ENCODE measurements at places on chromosomes 2 and 18.

GRCh38 chr18:54673936-54674335, 82.9 kb downstream of the DYNAP start:
- no peak for DNase-seq

- DNase-seq, result no peak
These were observed 56.2 kb upstream of the RAB27B start for GRCh38 chr18:54772056-54772455.

GRCh38 chr2:173892341-173892740, 72.8 kb downstream of the SP3 start:
- no peak for DNase-seq

DNA sequence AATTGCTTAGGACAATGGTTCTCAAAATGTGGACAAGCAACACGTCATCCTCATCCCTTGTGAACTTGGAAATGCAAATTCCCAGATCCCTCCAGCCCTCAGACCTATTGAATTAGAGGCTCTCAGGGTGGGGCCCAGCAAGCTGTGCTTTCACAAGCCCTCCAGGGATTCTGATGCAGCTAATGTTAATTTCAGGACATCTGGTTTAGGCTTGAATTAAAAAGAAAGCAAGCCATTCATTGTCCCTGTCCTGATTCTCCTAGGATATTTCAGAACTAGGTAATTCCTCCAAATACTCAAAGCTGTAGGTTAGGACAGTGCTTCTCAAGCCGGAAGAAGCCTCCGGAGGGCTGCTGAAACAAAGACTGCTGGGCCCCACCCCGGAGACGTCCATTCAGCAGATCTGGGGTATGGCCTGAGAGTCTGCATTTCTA, 26.0 kb upstream of the GLI2 start:
- no peak for DNase-seq

DNA sequence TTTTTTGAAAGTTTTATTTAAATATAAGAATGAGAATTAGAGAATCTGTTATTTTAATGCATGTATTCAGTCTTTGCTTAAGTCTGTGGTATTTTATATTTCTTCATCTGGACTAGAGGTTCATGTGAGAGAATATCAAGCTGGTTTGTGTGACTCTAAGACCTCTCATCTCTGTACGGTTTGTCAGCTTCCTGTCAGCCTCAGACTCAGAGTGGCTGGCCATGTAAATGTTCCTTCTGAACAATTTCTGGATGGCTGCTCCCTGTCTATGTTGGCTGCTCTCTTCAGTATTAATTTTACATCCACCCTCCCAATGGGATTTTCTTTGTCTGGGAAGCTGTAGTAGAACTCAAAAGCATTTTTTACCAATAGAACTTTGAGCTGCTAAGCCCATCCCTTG, 225.3 kb upstream of the THUMPD2 start:
- no peak for DNase-seq

- peak; percentile 25 for DNase-seq
These were observed 119.2 kb downstream of the ANTXR1 start for GRCh38 chr2:69131983-69132675.

DNA sequence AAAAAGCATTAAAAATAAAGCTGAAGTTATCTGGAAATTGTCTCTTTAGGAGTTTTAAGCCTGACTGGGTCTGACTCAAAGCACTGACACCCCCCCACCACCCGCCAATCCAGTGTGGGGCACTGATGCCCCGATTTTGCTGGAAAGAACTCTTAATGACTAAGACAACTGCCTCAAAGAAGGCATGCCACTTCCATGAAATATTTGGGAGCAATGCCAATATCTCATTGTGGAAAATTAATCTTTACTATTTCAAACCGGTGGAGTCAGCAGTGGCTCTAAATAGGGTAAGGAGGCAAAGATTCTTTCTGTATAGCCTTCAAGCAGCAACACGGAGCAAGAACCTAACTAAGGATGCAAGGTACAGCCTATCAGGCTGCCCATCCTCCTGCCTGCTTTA, 4.5 kb downstream of the FKBP7 start:
- no peak for DNase-seq

GRCh38 chr18:59833785-59834184, 66.0 kb upstream of the PMAIP1 start:
- no peak for DNase-seq

GRCh38 chr2:96963316-96963715, 23.1 kb downstream of the FAM178B start:
- no peak for DNase-seq

GRCh38 chr2:158544998-158545397, 88.2 kb downstream of the PKP4 start:
- no peak for DNase-seq

DNA sequence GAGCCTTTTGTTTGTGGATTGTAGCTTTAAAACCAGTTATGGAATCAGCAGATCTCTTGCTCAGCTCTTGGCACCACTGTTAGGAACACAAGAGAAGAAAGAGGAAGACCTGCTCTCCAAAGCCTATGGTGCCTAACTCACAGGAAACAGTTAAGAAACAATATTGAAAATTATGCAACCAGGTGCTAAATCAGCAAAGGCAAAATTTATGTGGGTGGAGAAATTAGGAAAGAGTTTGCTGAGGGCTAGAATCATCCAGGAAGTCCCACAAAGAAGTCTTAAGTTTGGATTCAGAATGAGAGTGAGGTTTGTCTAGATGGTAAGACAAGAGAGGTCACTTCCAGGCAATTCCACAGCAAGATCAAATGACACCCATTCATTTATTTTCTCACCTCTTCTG, 49.4 kb downstream of the AOX1 start:
- no peak for DNase-seq

DNA sequence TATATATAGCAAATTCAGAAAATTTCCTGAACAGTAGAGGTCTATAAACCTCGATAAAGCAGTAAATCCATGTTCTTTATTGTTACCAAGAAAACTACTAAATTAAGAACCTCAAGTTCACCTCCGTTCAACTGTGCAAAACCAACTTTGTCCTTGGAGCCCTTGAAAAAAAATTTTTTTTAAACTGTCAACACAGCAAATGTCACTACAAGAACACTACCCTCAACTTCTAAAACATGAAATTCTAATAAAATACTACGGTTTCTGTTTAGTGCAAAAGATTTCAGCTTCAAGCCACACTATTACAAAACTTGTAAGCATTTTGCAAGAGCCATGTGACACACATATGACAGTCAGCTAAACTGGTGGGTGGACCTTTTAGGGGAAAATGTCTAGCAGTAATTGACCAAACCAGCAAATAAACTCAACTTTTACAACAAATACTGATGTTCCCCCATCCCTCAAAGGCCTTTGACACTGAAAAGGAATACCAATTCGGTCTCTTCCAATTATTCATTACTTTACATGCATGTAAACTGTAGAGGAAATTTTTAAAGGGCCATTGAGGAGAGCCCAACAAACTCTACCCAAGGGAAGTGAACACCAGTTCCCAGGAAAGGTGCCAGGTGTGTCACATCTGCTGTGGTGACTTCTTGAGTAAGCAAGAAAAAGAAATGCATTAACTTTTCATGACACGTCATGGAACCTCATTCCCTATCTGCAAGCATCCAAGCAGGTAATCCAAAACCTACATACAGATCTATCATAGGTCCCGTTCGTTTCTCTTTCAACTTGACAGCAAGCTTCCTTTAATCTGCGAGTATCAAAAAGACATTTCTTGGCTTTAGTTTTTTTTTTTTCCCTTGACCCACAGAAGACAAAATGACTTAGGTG, 1.4 kb downstream of the RAB1A start:
- DNase-seq, result no peak

GRCh38 chr18:21980744-21981143, 188.6 kb upstream of the GATA6 start:
- no peak for DNase-seq

DNA sequence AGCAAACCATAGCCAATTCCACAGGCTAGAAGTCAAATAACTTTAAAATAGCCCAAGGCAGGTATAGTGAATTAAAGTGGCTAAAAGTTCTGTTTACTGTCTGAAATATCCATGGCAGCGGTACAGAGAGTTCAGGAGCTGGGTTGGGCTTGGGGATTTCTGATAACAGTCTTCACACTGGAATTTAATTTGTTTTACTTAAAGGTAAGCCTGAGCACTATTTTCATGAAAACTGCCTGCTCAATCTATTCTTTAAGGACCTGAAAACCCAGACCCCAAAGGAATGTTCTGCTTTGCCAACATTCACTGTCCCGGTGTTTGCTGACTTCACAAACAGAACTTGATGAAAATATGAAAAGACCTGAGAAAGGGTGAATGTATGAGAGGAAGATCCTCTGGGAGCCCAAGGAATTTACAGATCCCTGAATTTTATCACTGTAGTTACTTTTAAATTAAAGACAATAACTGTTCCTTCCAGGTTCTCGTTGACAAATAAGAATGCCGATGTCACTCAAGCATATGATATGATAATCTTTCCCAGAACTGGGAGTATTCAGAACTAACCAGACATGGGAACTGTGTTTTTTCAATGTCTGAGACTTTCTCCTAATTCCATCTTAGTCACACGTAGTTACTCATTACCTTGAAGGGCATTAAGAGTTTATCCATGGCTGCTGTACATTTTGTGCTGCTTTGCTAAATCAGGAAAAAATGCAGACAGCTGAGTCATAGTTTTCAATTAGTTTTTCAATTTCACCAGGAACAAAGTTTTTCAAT, 28.3 kb upstream of the ITGB6 start:
- no peak for DNase-seq

GRCh38 chr2:201559067-201559710, 84.1 kb downstream of the TMEM237 start:
- no peak for DNase-seq

- DNase-seq, result no peak
These were observed 322.2 kb upstream of the SPHKAP start for GRCh38 chr2:228503731-228504130.

GRCh38 chr18:2884706-2885285, 38.0 kb downstream of the EMILIN2 start:
- DNase-seq, result no peak

GRCh38 chr2:10412380-10412779, 35.7 kb downstream of the ODC1 start:
- no peak for DNase-seq

DNA sequence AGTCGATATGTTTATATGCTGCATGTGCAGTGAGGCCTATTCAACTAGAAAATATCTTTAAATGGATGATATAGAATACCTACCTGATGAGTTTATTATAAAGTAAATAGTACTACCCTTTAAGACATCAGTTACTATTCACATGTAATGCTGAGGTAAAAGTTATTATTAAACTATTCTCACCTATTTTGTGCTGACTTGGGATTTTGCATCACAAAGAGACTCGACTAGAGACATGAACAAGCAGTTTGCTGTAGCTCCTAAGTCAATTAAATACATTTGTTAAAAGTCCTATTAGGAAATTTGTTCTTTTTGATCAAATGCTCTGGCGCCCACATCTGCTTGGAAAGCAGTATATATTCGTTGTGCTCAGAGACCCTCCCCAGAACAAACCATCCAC, 164.1 kb downstream of the CCDC85A start:
- DNase-seq, result no peak

- DNase-seq, result no peak
These were observed 20.2 kb upstream of the SSB start for GRCh38 chr2:169778446-169778845.

DNA sequence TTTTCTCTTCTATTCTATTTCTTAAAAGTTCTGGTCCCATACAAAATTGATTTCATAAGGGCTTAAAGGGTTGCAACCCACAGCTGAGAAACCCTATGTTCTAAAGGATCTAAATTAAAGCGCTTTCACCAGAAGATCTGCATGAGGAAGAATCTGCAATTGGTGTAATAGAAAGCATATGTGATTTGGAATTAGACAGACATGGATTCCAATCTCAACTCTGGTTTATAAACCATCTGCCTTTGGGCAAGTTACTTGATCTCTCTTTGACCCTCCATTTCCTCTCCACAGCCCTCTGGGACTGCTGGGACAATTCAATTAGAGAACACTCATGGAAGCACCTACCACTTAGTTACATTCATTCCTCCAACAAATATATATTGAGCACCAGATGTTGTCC, 178.7 kb downstream of the ANTXR1 start:
- DNase-seq, result no peak

Measured in NCI-H1092 (cell line).